ENCODE measurements at places on chromosomes 5 and 9.

- no peak for DNase-seq
Observed at GRCh38 chr9:72460342-72461312, 60.8 kb upstream of the TMC1 start.

GRCh38 chr5:111813537-111813936 is 56.5 kb upstream of the NREP start:
- DNase-seq = no peak

DNA sequence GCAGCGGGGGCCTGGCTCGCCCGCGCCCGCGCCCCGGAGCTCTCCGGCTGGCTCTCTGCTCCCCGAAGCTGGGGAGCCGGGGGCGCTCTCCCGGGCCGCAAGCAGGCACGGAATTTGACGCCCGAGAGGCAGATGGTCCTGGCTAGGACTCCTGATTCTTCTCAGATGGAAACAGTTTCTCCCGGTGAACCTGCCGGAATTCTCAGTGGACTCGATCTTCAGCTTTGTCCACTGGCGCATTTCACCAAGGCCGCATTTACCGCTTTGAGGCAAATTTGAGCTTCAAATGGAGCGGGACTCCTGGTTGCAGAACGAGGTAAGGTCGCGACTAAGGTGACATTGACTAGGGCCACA is 305.7 kb upstream of the KCNN2 start:
- no peak for DNase-seq

DNA sequence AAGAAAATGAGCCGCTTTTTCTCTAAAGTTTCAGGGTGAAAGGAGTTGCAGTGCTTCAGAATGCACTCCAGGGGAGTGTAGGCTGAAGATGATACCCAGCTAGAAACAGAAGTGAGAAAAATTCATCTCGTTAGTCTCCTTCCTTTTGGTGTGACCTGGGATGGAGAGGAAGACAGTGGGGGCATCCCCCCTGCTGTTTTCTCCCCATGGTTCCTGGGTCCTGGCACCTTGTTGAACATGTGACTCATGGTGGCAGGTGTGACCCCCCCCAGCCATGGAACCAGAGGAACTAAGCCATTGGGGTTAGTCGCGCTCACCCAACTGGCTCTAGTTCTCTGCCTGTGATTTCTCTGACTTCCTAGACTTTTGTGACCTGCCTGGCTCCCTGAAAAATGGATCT is 424.6 kb downstream of the CSNK1G3 start:
- no peak for DNase-seq

GRCh38 chr9:131502781-131503625 is at the start of gene POMT1:
TSS of gene POMT1 (plus strand) at chr9:131502918. CDS start at chr9:131504219, 1,301 bp downstream.
- DNase-seq = no peak

- DNase-seq = no peak
Observed at GRCh38 chr9:34522971-34523797, at the start of gene ENHO. TSS of gene ENHO (minus strand) at chr9:34522990. CDS start at chr9:34521695, 1,295 bp downstream.

GRCh38 chr5:66326276-66326675 is 182.2 kb downstream of the SREK1 start:
- DNase-seq = no peak

- no peak for DNase-seq
Observed at GRCh38 chr9:124257844-124258606, at the start of gene NEK6. TSS of gene NEK6 (plus strand) at chr9:124257949. CDS start at chr9:124301965, 44,016 bp downstream.

DNA sequence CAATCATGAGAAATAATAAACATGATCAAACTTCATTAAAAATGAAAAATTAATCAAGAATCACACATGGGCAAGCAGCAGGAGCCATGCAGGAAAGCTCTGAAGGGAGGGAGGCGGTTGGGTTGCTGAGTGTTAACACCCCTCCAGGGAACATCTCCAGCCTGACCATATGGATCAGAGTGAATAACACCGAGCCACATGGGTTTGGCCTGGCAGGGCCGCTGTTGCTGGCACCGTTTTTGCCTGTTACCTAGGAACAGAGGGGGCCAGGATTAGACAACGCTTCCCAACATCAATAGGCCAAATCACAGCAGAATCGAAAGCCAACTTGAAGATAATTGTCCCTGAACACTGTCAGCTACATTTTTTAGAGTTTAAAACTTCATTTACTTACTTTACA is 160.2 kb downstream of the DENND1A start:
- no peak for DNase-seq

GRCh38 chr5:68749631-68750030 is 344.2 kb upstream of the SLC30A5 start:
- DNase-seq = no peak

DNA sequence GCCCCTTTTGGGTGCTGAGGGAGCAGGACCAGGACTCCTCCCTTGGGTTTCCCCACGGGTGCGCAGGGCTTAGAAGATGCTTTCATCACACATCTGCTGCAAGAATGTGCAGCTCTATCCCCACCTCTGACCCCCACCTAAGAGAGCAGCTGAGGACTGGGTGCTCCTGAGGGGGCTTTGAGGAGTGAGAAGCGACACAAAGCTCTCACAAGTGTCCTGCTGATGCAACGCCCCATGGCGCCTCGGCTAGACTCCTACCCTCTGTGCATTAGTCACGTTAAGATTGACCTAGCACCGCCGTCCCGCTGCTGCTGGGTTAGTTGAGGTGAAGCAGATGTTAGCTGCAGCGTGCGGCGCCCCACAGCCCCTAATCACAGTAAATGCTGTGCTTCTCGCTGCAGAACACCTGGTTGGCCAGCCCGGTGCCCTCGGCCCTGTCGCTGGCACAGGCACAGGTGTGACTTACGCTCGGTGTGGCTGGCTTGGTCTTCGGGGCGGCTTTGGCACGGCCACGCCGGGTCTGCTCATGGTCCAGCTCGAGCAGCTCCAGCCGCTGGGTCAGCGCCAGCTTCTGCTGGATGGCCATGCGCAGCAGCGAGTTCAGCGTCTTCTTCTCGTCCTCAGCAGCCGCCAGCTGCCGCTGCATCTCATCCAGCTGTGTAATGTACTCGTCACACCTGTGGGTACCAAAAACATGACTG is 45.0 kb upstream of the IPPK start:
- no peak for DNase-seq

- DNase-seq = no peak
Observed at GRCh38 chr5:178472138-178472537, 118.1 kb downstream of the COL23A1 start.

DNA sequence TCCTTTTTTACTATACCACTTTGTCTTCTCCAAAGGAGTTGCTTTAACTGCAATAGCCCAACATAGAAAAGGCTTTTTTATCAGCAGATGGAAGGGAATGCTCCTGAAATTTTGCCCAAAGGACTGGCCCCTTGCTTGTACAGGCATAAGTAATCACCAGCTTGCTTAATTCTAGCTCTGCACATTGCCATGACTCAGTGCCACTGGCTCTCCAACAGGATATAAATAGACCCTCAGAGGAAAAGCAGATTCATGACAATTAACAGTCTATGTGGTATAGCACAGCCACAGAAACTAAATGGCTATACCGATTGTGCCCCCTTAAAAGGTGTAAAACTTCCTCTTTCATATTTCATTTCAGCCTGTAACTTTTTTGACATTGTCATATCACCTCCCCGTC is 227.0 kb downstream of the ZNF608 start:
- peak; percentile 64 for DNase-seq

- no peak for DNase-seq
Observed at GRCh38 chr5:69206528-69207190, 17.3 kb downstream of the CENPH start.

GRCh38 chr5:117733051-117733450 is 1158.4 kb upstream of the SEMA6A start:
- no peak for DNase-seq
